ENCODE measurements at places on chromosomes 2 and 18.

DNA sequence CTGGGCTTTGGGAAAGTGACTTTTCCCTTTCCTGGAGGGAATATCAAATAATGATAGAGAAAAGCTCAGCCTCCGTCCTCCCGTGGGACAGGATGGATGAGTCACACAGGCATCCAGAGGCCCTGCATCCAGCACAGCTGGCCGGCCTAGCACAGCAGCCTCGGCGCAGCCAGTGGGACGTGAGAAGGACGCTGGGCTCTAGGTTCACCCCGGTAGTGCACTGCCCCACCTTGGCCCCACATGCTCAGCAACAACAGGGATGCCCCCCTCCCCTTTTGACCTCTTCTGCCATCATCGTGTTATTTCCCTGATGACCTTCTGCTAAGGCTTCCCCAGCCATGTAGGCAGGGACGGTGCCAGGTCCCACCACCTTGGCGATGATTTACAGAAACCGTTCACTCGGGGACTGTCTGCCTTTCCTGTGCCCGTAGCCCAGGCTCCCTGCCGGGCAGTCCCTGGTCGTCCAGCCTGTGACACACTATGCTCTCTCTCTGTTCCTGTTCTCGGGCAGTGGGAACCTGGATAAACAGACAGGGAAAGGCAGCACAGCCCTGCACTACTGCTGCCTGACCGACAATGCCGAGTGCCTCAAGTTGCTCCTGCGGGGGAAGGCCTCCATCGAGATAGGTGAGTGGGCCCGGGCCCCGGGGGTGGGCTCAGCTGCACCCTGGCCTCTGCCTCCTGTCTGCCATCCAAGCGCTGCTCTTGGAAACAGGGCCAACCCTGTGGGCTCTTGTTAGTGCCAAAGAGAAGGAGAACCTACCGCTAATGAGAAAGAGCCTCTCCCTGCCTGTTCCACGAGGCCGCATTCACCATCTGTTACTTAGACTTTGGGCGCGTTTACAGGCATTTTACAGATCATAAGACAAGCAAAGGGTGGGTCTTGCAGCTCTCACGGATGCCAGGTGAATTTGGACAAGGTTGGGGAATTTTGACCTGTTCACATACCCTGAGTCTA lies 44.6 kb downstream of the ITGB1BP1 start:
- DNase-seq, result no peak

DNA sequence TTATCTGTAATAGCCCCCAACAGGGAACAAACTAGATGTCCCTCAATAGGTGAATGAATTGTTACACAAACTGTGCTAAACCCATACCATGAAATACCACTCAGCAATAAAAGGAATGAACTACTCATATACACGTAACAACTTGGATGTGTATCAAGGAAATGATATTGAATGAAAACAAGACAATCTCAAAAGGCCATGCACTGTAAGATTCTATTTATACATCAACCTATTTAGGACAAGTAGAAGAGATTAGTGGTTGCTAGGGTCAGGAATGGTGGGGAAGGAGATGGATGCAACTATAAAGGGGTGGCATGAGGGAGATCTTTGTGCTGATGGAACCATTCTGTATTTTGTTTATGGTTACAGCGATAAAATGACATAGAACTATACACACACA lies 47.1 kb downstream of the KANSL3 start:
- DNase-seq, result no peak

DNA sequence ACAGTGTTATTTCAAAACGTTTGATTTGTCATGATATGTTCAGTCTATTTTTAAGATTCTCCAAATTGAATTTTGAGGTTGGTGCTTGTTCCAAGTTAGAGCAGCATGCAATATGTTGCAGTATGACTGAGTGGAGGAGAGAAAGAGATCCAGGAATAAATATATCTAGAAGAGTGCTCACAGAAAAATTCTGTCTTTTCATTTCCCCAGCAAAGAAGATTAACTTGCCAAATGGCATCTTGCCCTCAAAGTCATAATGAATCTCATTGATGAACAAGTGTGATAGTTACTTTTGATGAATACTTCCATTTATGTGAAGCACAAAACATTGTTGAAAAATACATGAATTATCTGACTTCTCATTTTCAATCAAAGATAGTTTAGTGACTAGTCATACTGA lies 95.9 kb downstream of the KCNJ3 start:
- DNase-seq, result no peak

DNA sequence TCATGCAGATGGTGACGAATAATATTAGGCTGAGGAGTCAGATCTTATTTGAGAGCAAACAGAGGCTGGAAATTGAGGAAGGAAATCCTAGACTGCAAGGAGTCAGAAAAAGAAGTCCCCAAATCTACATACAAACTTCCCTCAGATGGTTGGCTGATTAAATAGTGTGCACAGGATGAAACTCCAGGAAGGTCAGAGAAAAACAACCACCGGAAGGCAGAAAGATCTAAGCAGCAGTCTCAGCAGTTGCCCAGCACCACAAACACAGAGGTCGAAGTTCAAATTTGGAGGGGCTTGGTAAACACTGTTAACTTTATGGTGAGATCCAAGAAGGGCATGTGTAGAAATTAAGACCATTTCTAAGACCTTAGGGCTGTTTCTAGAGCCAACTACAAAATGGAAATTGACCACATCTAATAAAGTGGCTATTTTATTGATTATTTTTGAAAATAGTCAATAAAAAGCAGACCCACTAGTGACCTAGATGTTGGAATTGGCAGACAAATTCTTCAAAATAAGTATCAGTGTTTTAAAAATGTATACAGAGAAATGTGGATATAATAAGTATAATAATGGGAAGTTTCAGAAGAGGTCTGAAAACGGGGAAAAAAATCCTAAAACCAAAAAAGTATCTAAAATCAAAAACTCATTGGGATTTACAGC lies 134.8 kb downstream of the GALNT1 start:
- DNase-seq, result no peak

GRCh38 chr18:50686409-50686808 lies 126.5 kb downstream of the MAPK4 start:
- no peak for DNase-seq

DNA sequence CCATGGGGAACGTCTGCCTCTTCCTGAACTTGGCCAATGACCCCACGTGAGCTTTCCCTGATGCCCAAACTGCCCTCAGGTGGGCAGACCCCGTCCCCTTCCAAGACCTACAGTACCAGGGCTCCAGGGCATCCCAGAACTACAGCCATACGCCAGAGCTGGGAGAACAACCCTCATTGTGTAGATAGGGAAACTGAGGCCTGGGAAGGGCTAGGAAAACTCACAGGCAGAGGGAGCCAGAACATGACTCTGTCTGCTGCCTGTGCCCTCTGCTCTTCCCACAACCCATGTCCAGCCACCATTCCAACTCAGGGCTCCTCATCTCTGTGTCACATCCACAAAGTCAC lies 16.8 kb upstream of the ANKRD53 start:
- DNase-seq, result no peak

- no peak for DNase-seq
Measured at GRCh38 chr2:9650119-9650821, 19.5 kb upstream of the YWHAQ start.

- no peak for DNase-seq
Measured at GRCh38 chr2:144942516-144943256, 422.8 kb upstream of the ZEB2 start.

- no peak for DNase-seq
Measured at GRCh38 chr2:231332388-231332787, 63.1 kb upstream of the B3GNT7 start.

DNA sequence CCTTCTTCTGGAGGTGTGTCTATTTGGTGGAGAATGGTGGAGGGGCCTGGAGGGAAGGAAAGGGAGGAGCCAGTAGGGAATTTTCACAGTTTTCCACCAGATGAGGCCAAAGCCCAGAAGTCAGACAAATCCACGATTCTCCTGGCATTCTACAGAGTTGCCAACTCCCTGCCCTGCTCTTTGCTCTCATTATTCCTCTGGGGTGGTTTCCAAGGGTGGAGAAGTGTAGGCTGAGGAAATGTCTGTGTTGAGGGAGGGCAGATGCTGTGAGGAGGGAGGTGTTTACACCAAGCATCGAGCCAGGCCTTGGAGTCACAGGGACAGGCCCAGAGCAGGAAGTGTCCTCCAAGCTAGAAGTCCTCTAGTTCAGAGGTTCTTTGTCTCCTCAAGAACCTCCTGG lies 124.1 kb upstream of the LGALSL start:
- no peak for DNase-seq

GRCh38 chr18:64678048-64678447 lies 529.2 kb upstream of the LINC00305 start:
- no peak for DNase-seq

- DNase-seq, result no peak
Measured at GRCh38 chr2:70984228-70984575, 5.8 kb downstream of the ANKRD53 start.

Measured in activated CD4-positive, CD25-positive, alpha-beta regulatory T cell treated with anti-CD3 and anti-CD28 coated beads, Interleukin-2, amount 50 U/mL, for 16 hours (primary cell).